ENCODE measurements at places on chromosomes 12 and 14.

- DNase-seq: peak; percentile 63
These were observed 53.6 kb downstream of the BRMS1L start for GRCh38 chr14:35879654-35880249.

DNA sequence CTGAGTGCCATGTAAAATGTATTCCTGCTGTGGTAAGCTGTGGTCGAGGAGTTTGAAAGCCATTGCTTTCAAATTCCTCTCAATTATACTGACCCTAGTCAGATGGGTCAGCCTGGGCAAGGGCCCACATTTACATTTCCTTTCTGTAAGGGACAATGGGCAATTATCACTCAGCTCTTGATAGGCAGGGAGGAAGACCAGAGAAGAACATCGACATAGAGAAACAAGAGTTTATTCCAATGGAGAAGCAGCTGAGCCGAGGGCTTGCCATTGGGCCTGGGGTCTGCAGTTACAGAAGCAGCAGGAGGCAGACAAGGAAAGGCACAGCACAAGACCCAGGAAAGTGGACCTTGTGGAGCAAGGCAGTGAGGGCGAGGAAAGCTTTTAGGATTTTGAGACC lies 9.7 kb downstream of the NRIP2 start:
- DNase-seq: no peak

- DNase-seq: no peak
These were observed 89.3 kb downstream of the FIGNL2 start for GRCh38 chr12:51759175-51759574.

GRCh38 chr14:36773558-36773957 lies 111.9 kb downstream of the PAX9 start:
- DNase-seq: peak; percentile 68

- DNase-seq: no peak
These were observed 21.8 kb upstream of the RPS6KA5 start for GRCh38 chr14:91082282-91082681.

DNA sequence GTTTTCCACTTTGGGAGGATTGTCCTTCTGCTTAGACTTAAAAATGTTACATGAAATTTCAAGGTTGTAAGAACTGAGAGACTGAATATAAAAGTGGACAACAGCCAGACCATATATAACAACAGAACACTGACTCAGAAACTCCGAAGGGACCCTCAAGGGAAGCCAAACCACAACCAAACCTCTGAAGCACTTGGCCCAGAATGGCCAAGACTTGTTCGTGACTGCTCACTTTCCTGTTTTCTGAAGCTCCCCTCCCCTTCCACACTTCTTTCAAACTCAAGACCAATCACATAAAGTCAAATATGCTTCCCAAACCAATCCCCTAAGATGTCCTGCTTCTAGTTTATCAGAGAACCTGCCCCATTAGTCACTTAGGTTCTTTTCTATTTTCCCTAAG lies 13.7 kb downstream of the OR6J1 start:
- DNase-seq: peak; percentile 90

DNA sequence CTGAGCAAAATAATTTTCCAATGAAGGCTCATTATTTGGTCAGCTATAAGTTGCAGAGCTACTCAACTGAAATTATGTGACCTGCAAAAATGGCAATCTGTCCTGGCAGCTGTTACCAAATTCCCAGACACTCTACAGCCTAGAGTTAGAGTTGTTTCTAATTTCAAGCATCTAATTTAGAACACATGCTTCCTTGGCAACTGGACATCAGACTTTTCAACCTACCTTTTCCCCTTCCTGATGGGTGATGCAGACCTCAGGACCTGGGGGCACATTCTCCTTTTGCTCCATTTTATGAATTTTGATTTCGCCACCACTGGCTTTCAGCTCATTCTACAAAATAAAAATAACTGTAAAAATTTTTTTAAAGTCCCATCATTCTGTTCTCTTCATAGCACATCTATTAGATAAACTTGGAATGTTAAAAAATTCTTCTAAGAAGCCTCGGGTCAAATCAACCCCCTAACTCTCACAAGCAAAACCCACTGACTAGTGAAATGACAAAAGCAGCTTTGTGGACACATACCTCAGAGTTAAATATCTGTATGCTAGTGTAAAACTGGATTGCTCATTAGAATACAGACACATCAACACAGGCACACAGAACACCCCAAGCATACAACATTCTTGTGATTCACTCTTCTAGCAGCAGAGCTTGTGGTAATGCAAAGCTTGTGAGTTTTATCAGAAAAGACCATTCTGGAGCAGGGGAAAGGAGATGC lies 33.5 kb upstream of the CERS5 start:
- peak; percentile 90 for DNase-seq

GRCh38 chr14:35687335-35687939 lies 121.7 kb downstream of the RALGAPA1 start:
- DNase-seq: peak; percentile 83

DNA sequence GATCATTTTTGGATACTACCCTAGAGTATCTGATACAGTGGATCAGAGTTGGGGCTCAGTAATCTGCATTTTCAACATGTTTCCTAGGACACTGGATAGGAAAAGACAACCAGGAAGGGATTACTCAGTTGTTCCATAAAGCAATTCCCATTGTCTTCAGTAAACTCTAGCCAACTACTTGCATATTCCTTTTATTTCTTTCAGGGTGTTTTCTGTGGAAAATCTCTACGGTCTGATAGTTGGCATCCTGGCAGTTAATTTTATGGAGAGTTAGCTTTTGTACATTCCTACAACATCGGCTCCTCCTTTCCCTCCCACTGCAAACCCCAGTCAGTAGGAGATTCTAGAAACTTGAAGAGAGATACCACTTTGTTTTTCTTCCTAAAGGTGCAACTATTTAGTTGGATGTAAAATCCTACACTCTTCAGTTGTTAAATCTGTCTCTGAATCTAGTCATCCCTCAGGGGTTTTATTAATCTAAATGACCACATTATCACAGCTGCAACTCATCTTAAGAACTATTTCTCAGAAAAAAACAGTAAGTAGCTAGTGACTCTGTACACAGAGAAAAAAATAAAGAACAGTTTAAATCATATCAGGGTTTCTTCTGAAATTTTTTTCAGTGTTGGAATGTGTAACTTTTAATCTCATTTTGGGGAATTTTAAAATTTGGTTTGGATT lies 103.9 kb downstream of the PDE3A start:
- DNase-seq: no peak

GRCh38 chr12:49972641-49973360 lies at the start of gene AQP6:
AQP6 (plus strand) TSS chr12:49972947; CDS start chr12:49973174, 227 bp downstream.
- no peak for DNase-seq

DNA sequence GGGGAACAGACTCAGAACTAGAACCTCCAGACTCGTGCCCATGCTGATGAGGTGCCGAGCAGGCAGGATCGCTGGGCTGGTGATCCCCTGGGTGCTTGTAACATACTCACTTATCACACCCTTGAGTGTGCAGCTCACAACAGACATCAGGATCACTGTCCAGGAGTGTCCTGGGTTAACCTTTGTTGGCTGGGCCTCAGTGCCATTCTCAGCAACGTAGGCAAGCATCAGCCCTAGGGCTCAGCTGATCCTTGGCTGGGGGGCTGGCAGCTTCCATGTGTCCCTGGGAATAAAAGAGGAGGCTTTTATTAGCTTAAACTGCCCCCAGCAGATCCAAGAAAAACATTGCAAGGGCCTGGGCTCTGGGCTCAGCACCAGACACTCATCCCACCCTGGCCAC lies 1.6 kb downstream of the TMEM229B start:
- DNase-seq: no peak

GRCh38 chr14:71942904-71943694 lies 10.9 kb downstream of the RGS6 start:
- no peak for DNase-seq

DNA sequence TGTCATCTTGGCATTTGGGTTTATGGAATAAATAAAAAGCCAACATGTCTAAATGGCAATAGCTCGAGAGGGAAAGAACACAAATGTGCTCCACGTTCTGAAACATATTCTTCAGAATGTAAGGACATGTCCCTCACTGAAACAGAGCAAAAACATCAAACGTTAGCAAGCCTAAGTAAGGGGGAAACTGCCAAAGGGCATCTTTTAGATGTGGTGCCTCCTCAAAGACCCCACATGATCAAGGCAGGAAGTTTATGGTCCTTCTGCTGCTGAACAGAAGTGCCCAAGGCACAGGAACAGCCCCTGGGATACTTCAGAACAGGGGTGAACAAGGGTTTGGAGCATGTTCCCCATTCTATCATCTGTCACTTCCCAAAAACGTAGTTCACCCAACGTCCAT lies 227.0 kb downstream of the ANO2 start:
- DNase-seq: no peak

DNA sequence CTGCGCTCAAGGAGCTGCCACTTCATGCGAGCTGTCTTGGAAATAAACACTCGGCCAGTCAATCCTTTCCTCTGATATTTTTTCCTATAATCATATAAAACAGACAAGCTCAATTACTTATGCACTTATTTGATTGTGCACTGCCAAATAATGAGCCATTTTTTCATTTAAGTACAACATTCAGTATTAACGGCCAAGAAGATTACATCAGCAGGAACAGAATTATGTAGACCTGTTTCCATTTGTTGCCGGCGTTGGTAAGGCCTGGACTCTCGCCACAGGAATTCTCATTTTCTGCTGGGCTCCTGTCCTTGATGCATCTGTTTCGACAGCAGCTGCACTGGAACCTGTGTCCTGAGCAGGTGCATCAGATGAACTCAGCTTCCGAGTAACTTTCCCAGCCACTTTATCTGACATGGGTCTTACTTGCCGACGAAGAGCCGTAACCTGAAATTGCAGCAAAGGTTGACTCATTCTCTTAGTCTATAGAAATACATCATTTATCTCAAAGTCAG lies 110.2 kb downstream of the KIF21A start:
- DNase-seq: no peak

- no peak for DNase-seq
These were observed 2.3 kb downstream of the CLEC2B start for GRCh38 chr12:9866860-9867269.

DNA sequence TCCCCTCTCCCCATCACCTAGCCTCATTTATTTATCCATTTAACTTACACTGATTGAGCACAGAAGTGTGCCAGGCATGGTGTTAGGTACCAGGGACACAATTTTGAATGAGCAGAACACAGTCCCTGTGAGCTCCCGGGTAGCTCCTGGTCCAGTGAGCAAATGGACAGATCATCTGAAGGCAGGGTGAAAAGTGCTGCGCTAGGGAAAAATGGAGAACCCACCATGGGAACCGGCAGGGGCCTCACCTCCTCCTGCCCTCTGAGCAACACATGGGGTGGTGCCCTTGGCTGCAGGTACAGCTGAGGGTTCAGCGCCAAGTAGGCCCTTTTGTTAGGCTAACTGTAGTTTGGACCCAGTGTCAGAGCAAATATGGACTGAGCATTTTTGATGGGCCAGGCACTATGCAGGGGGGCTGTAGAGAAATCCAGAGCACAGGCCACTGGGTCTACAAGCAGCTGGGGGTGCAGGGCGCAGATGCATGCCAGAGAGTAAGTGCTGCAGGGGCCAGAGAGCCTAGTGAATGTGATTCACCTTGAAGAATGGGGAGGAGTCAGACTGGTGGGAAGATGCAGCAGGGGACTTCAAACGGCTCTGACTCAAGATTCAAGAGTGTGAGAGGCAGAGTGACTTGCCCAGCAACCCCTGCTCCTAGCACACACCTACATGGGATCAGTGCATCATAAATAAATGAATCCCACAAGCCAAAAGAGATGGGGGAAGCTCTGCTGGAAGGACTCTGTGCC lies 28.2 kb downstream of the LTBP2 start:
- DNase-seq: peak; percentile 85

- DNase-seq: peak; percentile 52
These were observed 16.4 kb downstream of the NAV3 start for GRCh38 chr12:77847060-77847541.

- no peak for DNase-seq
These were observed 378.8 kb upstream of the FAR2 start for GRCh38 chr12:28770322-28770721.

GRCh38 chr12:64566831-64567517 lies 43.3 kb upstream of the RASSF3 start:
- no peak for DNase-seq

GRCh38 chr12:62731055-62731820 lies 203.7 kb downstream of the PPM1H start:
- DNase-seq: peak; percentile 58

DNA sequence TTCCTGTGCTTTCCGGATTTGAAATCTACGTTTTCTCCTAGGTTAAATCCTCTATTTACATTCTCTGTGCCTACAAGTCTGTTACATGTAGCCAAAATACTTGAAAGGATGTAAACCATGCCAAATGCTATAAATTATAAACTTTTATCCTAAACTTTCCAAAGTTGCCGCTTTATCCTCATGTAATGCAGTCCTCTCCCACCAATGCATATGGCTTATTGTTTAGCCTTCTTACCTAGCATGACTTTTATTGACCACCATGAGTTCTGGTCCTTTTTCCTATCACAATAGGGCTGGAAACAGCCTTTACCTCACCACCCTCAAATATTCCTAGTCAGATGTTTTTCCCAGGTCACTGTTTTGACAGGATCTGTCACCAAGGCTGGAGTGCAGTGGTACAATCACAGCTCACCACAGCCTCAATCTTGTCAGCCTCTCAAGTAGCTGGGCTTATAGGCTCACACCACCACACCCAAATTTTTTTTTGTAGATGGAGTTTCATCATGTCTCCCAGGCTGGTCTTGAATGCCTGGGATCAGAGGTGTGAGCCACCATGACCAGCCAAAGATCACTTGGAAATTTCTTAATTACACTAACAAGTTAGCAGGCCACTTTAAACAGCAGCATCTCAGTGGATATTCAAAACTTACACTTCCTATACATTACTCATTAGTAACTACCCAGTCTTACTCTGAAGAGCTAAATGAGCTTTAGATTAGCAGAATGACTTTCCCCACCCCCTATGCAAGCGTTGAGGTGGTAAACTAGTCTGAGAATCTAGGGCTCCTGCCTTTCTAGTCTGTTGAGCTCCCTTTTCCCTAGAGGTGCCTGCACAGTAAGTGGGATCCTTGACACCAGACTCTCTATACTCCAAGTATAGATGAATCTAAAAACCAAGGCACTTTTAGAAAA lies 4.1 kb downstream of the TUBA1B start:
- no peak for DNase-seq

DNA sequence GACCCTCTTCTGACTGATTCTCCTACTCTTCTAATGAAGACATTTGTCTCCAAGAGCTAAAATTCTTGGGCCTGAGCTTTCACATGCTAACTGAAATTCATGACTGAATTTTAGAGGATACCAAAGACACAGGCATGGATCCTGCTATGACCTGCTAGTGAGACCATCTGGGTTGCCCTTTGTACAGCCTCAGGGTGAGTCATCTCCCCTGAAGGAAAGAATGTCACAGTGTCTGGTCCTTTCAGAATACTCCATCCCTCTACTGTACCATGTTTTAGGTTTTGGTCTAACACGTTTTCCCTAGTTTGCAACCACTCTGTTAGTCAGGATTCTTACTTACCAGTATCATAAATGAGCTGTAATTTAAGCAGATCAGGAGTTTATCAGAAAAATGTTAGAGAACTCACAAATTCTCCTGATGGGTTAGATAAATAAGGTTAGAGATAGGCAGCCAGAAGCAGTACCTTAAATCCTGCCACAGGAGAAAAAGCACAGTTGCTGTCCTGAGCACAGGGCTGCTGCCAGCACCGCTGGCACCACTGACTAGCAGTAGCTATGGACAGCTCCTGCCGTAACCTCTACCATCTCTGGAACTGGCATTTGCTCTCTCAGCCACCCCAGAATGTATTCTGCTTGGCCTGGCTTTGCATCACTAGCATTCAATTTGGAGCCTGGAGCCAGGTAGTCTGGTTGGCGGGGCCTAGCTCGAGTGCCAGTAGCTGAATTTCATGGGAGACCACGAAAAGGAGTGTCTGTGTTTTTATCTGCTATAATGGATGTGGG lies 127.6 kb downstream of the ANO6 start:
- peak; percentile 58 for DNase-seq
